ENCODE measurements at places on chromosomes 2 and 18.

DNA sequence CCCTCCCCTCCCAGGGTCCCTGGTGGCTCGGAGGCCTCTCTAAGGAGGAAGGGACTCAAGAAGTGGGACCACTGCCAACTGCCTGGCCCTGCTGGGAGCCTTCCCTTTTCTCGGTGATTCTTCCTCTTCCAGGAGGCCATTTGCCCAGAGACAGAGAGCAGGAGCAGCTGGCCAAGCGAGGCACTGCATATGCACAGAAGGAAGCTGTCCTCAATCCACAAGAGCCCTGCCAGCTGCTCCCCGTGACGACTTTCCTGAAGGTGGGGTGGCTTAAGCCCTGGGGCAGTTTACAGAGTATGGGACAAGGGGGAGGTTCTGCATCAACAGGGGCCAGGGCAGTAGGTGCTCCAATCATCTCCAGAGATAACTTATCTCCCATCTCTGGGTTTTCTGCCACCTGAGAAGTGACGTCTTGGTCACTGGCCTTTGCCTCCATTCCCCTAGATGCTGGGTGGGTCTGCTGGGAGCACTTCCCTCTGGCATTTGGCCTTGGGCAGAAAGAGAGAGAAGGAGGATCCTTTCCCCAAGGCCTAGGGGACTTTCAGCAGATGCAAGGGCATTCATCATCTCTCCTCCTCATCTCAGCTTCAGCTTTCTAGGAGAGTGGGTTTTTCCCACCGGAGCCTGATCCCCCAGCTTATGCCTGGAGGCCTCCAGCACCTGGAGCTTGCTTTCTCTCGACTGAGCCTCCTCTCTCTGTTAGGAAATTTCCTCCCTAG is 28.5 kb downstream of the CIB4 start:
- peak; percentile 44 for DNase-seq

- DNase-seq: no peak
These were observed 442.3 kb downstream of the GRB14 start for GRCh38 chr2:164178835-164179465.

- DNase-seq: no peak
These were observed 183.8 kb downstream of the DYSF start for GRCh38 chr2:71637168-71637567.

DNA sequence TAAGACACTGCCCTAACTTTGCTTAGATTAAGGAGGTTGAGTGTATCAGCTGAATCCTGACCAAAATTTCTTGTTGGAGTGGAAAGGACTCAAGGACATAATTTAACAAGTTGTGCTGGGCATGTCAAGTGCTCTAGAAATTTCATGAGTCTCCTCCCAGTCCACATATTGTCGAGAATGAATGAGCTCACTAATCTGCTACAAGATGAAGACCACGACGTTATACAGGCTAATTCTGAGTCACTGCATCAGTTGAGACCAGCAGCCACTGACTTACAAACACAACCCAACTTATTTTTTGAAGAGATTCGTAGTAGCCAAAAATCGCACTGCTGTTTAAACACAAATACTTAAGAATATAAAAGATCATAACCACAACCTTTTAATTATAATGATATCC is 28.7 kb upstream of the SLC8A1 start:
- DNase-seq: no peak

DNA sequence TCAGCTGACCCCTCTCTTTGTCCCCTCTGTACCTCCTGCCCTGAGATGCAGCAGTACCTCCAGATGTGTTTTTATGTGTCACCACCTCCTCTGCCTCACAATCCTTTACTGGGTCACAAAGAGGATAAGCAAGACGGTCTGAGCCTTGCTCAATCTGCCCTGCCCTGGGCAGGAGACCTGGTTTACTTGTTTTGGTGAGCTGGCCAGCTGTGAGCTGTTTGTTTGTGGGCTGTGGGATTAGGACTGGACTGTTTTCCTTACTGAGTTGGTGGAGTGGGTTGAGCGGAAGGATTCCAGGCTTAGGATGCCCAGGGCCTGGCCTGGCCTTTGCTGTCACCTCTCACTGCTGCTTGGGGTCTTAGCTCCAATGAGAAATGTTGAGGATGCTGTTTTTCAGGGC is 299.5 kb downstream of the SRBD1 start:
- no peak for DNase-seq

All from left colon (tissue), 2 donors.